ENCODE measurements at places on chromosomes 1 and 21.
A peak's percentile ranks its signal among the peaks of the same experiment; 100 is the strongest.

DNA sequence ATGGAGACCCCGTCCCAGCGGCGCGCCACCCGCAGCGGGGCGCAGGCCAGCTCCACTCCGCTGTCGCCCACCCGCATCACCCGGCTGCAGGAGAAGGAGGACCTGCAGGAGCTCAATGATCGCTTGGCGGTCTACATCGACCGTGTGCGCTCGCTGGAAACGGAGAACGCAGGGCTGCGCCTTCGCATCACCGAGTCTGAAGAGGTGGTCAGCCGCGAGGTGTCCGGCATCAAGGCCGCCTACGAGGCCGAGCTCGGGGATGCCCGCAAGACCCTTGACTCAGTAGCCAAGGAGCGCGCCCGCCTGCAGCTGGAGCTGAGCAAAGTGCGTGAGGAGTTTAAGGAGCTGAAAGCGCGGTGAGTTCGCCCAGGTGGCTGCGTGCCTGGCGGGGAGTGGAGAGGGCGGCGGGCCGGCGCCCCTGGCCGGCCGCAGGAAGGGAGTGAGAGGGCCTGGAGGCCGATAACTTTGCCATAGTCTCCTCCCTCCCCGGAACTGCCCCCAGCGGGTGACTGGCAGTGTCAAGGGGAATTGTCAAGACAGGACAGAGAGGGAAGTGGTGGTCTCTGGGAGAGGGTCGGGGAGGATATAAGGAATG, 505 bp downstream of the LMNA start:
- no peak for DNase-seq

DNA sequence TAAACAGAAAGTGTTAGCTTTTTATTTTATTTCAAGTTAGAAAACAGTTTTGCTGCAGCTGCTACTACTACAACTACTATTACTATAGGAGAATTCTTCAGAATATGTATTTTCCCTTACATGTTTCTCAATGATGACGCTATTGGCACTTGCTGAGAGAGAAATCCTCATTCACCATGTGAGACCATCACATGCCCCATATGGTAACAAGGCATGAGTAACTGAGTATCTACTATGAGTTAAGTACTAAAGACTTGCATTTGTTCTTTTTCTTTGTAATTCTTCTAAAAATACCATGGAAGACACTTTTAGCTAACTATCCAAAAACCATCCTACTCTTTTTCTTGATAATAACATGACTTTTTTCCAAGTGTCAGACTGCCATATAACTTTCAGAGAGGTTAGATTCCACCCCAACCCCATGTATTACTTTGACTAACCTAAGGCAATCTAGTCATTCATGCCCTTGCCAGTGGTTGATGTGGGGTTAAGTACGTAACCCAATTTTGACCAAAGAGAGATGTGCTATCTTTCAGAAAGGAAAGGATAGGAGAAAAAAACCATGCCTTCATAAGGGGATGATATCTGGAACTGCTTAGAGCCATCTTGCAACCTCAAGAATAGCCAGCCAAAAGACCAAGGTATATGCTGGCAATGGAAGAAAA, 42.9 kb downstream of the COP1 start:
- DNase-seq = no peak

- DNase-seq = peak; percentile 16
Measured at GRCh38 chr1:222167111-222167510, 380.8 kb downstream of the HHIPL2 start.

DNA sequence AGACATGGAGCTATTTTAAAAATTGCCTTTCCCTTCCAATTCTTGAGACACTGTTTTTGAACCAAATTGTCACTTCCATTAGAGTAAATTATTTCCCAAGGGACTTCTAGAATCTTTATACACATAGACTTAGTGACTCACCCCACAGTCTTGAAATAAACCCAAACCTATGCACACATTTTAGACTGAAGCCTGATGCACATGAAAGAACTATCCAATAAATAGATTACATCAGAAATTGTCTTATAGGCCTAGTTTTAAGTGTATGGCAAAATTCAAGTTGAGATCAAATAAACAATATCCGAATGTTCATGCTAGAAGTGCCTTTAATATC, 32.2 kb upstream of the ZNF326 start:
- no peak for DNase-seq

- DNase-seq = no peak
Measured at GRCh38 chr1:223539750-223540149, 125.8 kb downstream of the CAPN8 start.

GRCh38 chr1:8107897-8108296, 81.8 kb upstream of the ERRFI1 start:
- no peak for DNase-seq

- DNase-seq = no peak
Measured at GRCh38 chr1:219302697-219303096, 129.0 kb downstream of the LYPLAL1 start.

DNA sequence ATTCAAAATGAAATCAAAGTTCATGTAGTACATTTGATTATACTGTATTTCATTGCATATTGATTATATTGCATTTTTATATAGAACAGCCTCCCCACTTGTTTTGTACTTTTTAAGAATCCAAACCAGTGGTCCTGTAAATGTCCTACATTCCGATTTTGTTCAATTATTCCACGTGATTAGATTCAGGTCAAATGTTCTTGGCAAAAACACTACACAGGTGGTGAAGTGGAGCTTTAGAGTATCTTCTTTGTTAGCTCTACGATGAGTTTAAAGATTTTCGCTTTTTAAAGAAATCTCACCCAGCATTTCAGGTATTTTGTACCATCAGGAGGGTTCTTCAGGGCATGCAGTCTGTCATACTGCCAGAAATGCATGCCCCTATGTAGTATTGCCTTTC, 120.6 kb downstream of the TRIM33 start:
- DNase-seq = no peak

DNA sequence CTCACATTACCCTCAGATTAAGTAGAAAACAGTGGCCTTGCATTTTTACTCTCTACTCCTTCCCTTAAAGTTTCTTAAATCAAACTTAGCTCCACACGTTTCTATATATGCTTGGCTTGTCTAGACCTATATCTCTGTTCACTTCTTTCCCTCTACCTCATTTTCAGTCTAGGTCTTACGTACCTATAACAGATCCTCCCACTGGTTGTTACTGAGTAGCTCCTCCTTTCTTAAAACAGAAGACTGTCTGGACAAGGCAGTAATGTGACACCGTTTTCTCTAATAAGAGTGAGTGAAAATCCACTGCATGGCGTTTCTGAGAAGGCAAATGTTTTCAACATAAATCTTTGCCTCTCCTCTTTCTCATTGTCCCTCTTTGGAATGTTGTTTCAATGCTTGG, 211.7 kb upstream of the POGK start:
- DNase-seq = no peak

- no peak for DNase-seq
Measured at GRCh38 chr1:53535226-53535625, 76.0 kb downstream of the DMRTB1 start.

DNA sequence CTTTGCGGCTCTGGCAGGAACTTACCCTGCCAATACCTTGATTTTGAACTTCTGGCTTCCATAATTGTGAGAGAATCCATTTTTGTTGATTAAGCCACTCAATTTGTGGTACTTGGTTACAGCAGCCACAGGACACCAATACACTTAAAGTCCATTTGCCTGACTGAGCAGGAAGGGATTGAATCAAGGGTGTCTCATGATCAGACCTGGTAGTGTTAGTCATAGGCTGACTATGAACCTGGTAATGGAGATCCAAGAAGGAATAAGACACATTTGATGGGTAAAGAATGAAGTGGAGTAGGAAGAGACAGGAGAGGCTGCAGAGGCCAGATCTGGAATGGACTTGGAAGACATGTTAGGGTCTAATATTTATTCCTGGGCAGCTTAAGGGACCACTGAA, 31.2 kb upstream of the MAP1LC3C start:
- no peak for DNase-seq

DNA sequence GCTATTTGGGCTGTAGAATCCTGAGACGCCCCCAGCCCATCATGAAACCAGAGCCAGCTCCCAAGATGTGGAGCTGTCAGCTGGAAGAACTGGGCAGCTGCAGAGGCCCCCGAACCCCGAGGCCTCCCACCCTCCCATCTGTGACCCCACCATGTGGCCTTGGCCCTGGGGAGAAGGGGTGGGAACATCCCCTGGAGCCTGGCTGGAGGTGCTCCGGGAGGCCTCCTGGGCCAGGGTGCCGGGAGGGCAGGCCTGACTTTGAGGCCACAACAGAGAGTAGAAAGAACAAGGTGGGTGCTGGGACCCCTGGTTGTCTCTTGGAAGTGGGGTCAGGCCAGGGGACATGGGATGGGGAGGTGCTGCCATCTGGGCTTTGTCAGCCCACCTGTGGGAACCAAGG, 6.0 kb upstream of the SMYD3 start:
- no peak for DNase-seq

DNA sequence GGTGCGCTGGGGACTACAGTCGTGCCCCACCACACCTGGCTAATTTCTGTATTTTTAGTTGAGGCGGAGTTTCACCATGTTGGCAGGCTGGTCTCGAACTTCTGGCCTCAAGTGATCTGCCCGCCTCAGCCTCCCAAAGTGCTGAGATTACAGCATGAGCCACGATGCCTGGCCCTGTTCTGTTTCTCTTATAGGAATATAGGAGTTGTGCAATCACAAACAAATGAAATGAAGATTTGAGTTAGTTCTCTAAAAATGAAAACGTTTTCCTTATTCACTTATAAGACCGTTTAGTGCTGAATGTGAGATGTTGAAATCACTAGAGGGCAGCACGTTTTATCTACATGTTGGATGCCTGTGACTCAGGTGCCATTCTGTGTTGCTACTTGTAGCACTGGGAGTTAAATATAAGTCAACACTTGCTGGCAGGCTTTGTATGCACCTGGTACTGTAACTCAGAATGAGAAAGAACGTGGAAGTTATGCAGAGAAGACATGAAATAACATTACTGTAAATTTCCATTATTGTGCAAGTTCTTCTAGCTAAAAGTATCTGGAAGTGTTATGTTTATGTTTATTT, 45.8 kb downstream of the MIGA1 start:
- no peak for DNase-seq

DNA sequence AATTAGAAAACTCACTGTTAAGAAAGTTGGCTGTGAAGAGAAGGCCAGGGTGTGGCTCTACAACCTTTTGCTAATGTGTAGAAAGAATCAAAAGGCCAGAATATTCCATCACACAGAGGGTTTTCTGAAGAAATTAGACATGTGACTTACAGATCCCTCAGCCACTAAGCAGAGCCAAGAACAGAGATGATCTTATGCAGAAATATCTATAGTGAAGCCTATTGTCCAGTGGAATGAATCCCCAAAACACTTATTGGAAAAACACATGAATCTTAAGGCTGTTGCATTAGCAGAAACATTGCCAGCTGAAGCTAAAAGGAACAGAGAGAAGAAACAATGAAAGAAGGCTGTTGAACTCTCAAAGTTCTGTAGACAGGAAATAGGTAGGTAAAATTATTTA, 979.2 kb downstream of the MRPL39 start:
- DNase-seq = no peak

- no peak for DNase-seq
Measured at GRCh38 chr1:54577612-54578011, 29.6 kb downstream of the ACOT11 start.

DNA sequence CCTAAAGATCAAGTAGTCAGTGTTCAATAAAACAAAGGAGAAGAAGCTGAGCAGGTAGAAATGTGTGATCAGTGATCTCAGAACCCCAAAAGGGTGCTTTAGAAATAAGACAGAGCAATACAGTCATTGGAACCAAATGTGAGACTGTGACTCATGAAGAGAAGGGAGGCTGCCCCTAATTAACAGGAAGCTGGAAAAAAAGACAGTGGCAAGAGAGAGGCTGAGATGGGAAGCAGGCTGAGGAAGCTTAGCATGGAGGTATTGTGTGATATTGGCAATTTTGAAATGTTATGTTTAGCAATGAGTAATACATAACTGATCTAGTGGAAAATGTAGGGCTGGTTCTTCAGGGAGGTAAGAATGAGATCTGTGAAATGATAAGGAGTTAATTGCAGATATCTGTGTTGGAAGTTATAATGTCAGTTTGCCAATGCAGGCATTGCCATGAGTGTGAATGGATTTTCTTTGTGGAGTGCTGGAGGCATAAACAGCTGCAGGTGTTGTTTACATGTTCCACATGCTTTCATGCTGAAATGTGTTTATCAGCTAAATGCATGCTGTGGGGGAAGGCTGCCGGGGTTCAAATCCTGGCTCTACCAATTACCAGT, 90.6 kb upstream of the CACNA1E start:
- DNase-seq = no peak

DNA sequence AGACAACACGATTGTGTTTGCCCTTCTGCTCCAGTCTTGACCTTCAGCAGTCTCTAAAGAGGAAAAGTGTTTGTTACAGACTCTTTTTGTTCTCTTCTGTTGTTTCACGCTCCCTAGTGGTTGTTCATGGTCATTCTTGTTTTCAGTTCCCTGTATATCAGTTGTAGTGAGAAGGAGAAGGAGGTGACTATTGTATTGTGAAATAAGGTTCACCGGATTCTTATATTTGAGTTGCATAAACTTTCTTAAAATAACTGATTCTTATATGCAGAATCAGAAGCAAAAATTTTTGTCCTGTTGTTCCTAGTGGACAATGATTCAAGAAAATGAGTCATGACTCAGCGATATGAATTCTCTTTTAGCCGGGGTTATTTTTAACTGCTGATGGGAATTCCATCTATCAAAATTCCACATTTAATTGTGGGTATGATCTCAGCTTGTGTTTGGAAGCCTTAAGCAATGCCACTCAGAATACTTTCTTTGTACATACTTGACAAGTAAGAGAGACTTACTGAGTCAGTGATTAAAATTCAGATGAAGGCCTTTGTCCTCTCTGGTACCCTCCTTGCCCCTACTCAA, 152.2 kb downstream of the CLEC20A start:
- no peak for DNase-seq

DNA sequence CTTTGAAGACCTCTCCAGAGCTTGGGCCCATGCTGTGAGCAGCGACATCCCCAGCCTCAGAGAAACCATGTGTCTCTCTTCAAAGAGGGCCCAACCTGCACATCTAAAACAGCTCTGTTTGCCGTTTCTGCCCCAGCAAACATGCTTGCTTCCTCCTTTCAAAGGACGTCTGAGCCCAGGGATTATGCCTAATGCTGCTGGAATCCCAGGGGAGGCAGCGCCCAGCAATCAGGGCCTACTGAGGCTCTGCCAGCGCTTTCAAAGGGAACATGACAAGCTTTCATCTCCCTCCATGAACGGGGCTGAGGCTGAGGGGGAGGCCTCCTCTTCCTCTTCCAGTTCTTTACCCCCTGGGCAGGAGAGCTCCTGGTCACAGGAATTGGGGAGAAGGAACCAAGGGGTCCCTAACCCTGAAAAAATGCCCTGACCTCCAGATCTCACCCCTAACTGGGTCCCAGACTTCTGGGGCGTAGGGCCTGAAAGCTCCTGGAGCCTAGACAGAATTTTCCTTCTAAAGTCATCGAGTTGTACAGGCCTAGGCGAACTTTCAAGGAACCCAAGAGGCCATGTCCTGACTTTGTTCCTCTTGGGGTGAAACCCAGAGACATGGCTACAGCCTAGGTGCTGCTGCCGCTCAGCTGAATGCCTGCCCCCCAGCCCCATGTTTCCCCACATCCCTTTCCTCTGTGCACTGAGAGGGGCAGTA, 13.4 kb upstream of the ASCL5 start:
- DNase-seq = no peak

GRCh38 chr1:3049905-3050304, 19.1 kb upstream of the PRDM16 start:
- DNase-seq = no peak

- no peak for DNase-seq
Measured at GRCh38 chr1:56577406-56578137, 1.8 kb downstream of the PLPP3 start.
